ENCODE measurements at places on chromosomes 6 and 20. TPM values are rescaled to one million over a fixed set of nuclear protein-coding genes. Genes with fewer than 3 reads are reported as not detected.

DNA sequence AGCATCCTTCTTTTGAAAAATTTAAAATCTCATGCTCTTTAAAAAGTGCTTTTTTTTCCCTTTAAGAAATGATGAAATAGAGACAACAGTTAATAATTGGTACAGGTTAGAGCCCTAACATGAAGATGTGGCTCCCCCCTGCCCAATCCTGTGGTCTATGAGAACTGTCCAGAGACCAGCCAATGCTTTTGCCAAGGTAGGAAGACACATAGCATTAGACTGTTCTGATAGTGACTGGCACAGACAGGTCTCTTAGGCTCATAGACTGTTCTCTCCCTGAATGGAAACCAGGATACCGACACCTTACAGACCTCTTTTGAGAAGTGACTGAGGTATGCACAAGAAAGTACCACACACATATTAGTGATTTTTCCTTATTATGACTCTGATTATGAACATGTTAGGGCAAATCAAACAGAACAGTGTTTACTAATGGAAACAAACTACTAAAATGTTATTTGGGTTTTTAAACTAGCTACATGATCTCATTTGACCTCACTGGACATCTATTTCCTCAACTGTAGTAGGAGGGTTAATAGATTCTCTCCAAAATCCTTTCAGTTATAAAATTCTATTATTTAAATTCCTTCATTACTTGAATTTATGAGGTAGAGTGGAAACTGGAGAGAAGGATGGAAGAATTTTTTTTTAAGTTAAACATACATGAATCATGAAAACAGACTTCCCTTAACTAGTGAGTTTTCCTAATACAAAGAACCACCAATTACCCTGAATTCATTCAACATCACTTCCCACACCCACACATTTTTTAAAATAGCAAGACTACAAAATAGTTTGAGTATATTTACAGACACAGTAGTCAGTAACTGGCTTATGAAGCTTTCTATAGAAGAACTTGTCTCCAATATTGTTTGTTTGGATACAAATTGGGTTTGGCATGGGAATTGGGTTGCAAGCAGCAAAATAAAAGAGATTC, 120.4 kb downstream of the OGFRL1 start:
- no peak overlapping the region for H3K27ac ChIP-seq
- no peaks in the 10 kb centered on the region for H3K36me3 ChIP-seq
- no peaks in the 10 kb centered on the region for H3K27me3 ChIP-seq

- no peaks in the 10 kb centered on the region for H3K36me3 ChIP-seq
- H3K4me1 ChIP-seq, result peaks cover 12% of the 10 kb centered on the region
- H3K4me3 ChIP-seq, result no peak overlapping the region
- H3K27me3 ChIP-seq, result no peaks in the 10 kb centered on the region
These were observed 29.4 kb upstream of the CLIC5 start for GRCh38 chr6:46044881-46045617.

DNA sequence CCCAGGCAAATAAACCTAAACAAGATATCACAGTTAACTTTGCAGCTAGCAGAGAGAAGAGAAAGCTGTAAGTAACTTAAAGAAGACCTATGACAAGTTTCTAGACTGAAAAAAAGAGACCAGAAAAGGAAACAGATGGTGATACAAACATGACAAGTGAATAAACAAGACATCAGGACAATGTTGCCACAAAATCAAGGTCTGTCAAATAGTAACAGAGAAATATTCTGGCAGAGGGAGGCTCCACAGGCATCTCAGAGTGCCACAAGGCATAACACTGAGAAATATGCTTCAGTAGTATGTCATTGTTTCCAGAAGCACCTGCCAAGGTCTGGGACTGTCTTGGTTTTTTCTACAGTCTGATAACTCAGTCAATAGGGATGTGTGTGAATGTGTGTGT, 332.2 kb downstream of the KHDRBS2 start:
- H3K27ac ChIP-seq, result no peak overlapping the region
- DNase-seq, result no peak
- H3K27me3 ChIP-seq, result no peaks in the 10 kb centered on the region
- H3K4me1 ChIP-seq, result no peaks in the 10 kb centered on the region
- no peaks in the 10 kb centered on the region for H3K36me3 ChIP-seq
- no peak overlapping the region for H3K4me3 ChIP-seq

DNA sequence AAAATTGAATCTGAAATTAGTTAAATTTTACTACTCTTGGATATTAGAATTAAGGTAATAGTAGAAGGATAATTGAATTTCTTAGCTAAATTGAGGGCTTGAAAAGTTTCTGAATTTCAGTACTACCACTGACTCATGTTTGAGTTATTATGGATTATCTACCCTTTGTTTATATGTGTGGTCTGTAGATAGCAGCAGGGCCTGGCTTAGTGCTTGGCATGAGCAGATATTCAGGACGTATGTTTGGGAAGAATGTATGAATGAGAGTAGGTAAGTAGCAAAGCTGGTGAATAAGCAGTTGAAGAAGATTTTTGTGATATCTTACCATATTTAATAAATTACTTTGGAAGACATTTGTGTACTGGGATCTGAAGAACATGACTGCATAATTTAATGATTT, 152.7 kb downstream of the MACROD2 start:
- H3K27ac ChIP-seq, result no peak overlapping the region
- H3K27me3 ChIP-seq, result no peaks in the 10 kb centered on the region
- DNase-seq, result no peak
- H3K4me3 ChIP-seq, result no peak overlapping the region

- DNase-seq, result no peak
- peaks cover 14% of the 10 kb centered on the region for H3K4me1 ChIP-seq
- H3K27ac ChIP-seq, result no peak overlapping the region
- peaks cover 51% of the 10 kb centered on the region for H3K27me3 ChIP-seq
- H3K4me3 ChIP-seq, result no peak overlapping the region
These were observed 5.3 kb downstream of the PTK6 start for GRCh38 chr20:63531686-63532448.

- no peak overlapping the region for H3K27ac ChIP-seq
- no peaks in the 10 kb centered on the region for H3K36me3 ChIP-seq
- H3K4me3 ChIP-seq, result no peak overlapping the region
- DNase-seq, result no peak
These were observed 6.5 kb downstream of the PRND start for GRCh38 chr20:4728120-4728760.

DNA sequence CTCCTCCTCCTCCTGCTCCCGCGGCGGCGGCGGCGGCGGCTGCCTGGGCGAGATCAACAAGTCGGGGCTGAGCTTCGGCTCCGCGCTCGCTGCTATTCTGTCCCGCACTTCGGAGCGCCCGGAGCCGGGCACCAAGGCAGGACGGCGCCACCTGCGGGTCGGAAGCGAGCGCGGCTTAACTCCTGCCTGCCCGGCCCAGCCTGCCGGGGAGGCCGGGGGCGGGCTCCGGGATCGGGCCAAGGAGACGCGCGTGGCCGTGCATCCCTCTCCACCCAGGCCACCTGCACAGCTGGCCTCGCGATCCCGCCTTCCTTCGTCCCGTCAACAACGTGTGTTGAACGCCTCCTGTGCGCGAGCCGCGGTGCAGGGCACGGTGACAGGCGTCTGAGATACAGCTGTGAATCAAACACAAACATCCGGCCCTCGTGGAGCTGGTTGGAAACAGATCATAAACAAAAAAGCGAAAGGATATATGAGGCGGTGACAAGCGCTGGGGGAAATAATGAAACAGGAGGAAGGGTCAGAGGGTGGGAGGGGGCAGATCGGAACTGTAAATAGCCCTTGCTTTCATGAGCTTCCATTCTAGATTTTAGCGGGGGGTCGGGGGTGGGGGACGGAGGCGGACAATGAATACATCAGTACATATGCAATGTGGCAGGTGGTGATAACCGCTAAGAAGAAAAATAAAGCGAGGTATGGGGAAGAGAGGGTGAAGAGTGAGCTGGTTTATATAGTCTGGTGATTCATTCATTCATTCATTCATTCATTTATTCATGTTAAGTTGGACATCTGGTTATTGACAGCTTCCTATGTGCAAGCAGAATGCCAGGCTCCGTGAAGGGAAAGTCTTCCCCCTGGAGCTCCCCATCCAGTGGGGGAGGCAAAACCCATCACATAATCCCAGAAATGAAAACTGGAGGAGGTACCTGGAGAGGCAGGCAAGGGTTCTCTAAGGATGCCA, 2.0 kb upstream of the KCNB1 start:
- peaks cover 97% of the 10 kb centered on the region for H3K27me3 ChIP-seq
- DNase-seq, result peak; percentile 55
- H3K27ac ChIP-seq, result no peak overlapping the region
- H3K4me3 ChIP-seq, result peak overlapping the region; percentile 24

Gene TMEM200A
- polyA plus RNA-seq, result 1.5 TPM

Gene ME1
- 15.8 TPM for polyA plus RNA-seq

Gene KCNK5
- 25.9 TPM for polyA plus RNA-seq

Gene JPH2
- polyA plus RNA-seq, result 1.6 TPM

Gene LAMA2
- 68.2 TPM for polyA plus RNA-seq

Data from left lung (tissue), 14 donors.